ENCODE measurements at places on chromosomes 2 and 18.

DNA sequence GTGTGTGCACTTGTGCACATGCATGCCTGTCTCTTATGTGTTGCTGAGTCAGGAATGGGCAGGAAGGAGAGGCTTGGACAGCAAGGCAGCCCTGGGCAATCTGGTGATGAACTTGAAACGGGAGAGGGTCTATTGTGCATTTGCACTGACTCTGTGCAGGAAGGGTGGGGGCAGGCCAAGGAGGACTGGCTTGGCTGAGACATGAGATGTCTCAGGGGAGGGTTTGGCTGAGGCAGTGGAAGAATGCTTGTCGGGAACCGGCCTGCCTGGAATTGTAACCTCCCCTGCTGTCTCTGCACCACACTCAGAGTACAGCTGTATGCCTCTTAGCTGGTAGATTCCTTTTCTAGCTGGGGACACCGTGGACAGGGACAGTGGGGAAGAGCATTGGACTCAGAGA, 176.1 kb upstream of the TNP1 start:
- DNase-seq: no peak

- no peak for DNase-seq
Observed at GRCh38 chr2:97726261-97727064, 13.1 kb downstream of the ZAP70 start.

DNA sequence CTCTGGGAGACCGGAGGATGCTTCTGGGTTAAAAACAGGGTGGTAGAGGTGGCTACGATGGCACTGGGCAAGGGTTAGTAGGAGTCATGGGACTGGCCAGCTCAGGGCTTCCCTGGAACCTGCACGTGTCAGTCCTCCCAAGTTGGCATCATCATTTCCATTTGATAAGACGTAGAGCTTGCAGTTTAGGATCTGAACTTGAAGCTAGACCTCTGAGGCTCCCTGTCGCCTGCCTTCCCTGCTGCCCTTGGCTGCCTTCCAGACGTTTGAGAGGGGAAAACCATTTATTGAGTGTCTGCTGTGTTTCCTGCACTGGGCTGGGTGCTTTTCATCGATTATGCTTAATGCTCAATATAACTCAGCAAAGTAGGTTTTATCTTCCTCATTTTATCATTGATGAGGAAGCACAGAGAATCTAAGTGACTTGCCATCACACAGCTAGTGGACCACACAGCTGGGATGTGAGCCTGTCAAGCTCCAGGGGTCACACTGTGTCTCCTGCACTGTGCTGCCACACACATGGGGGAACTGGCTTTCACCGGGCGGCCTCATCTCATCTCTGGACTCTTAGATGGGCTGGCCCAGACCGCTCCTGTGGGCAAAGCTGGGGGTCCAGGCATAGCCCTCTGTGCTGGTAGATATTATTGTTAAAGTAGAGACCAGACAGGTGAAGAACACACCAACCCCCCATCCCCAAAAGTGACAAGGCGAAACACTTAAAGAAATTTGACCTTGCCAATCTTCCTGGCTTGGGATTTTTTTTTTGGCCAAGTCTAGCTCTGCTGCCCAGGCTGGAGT, 7.8 kb downstream of the NT5DC4 start:
- no peak for DNase-seq

DNA sequence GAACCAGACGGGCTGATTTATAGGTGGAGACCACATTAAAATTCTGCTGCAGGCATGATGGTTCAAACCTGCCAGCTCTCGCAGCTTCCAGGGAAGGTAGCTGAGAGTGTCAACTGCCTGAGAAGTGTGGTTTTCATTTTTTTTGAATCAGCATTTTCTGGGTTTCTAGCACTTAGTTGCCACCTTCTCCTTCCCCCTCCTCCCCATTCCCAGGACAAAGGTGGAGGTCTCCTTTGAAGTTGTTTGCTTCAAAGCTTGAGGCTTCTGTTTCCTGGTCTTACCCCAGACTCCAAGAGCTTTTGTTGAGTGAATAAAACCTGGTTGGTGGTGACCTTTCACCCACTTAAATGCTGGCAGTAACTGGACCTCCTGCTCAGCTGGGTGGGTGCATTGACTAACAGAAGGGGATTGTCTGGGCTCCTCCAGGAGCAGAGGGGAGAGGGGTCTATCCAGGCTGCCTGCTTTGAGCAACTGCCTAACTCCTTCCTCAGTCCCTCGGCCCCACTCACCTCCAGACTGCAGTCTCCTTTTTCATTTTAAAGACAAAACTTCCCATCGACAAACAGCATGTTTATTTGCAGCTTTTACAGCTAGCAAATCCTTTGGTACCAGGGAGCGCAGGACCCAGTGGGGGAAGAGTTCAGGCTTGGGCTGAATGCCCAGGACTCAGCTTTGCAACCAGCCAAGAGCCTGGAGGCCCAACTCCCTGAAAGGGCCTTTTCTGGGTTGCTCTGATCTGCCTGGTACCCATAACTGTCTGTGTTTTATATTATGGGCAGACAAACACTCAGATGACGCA, 3.5 kb downstream of the RHOB start:
- peak; percentile 60 for DNase-seq
